ENCODE measurements at places on chromosomes 16 and 17. TPM values are rescaled to one million over a fixed set of nuclear protein-coding genes. Genes with fewer than 3 reads are reported as not detected.

The PDIA2 gene
- not detected for total RNA-seq

The ATAD5 gene
- 0.77 TPM for total RNA-seq

The GPR139 gene
- not detected for total RNA-seq

The SERPINF2 gene
- under 0.01 TPM for total RNA-seq

The PMFBP1 gene
- 0.51 TPM for total RNA-seq

The SLC35G6 gene
- not detected for total RNA-seq

The SOX9 gene
- 4.1 TPM for total RNA-seq

The ARMC5 gene
- 5.4 TPM for total RNA-seq

The CASKIN1 gene
- total RNA-seq: 0.17 TPM

The NTN3 gene
- total RNA-seq: 2.1 TPM

The CCL1 gene
- not detected for total RNA-seq

The ZP2 gene
- total RNA-seq: not detected

The CLDN9 gene
- not detected for total RNA-seq

The MYL11 gene
- total RNA-seq: not detected

The ABCA10 gene
- 2.8 TPM for total RNA-seq

The NMRAL1 gene
- 73.5 TPM for total RNA-seq

The MMP15 gene
- 2.1 TPM for total RNA-seq

The IGF2BP1 gene
- under 0.01 TPM for total RNA-seq

The CEP295NL gene
- 2.3 TPM for total RNA-seq
